ENCODE measurements at places on chromosomes 16 and 17. TPM values are rescaled to one million over a fixed set of nuclear protein-coding genes. Genes with fewer than 3 reads are reported as not detected.
A peak's percentile ranks its signal among the peaks of the same experiment; 100 is the strongest.

DNA sequence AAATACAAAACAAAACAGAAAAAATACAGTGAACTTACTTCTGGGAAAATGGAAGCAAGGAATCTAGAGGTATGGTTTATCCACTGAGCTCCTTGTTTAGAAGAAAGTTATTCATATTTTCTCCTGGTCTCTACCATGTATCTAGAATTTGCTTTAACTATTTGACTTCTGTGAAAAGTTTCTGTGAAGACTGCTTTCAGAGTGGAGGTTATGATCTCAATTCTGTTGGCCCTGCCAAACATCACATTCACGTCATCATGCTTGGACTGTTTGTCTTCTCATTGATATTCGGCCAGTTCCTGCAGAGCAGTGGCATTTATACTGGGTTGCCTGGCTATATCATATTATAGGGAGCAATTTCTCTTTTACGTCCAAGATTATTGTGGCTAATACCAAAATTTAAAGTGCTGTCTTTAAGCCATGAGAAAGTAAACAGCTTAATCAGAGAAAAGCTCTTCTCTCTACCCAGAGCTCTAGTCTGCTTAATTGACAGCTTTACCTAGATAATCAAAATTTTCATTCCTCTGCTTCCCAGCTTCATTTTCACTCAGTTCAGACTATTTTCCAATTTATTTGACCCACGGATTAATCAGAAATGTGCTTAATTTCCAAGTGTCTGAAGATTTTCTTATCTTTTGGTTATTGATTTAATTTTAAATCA, at the start of gene ABCA8:
Gene ABCA8 (minus strand): TSS at position 212 of the 661 bp plus-strand sequence. CDS start 13,358 bp downstream, outside the sequence.
- DNase-seq, result no peak

- DNase-seq, result no peak
Measured at GRCh38 chr16:9976601-9977000, 205.6 kb downstream of the GRIN2A start.

DNA sequence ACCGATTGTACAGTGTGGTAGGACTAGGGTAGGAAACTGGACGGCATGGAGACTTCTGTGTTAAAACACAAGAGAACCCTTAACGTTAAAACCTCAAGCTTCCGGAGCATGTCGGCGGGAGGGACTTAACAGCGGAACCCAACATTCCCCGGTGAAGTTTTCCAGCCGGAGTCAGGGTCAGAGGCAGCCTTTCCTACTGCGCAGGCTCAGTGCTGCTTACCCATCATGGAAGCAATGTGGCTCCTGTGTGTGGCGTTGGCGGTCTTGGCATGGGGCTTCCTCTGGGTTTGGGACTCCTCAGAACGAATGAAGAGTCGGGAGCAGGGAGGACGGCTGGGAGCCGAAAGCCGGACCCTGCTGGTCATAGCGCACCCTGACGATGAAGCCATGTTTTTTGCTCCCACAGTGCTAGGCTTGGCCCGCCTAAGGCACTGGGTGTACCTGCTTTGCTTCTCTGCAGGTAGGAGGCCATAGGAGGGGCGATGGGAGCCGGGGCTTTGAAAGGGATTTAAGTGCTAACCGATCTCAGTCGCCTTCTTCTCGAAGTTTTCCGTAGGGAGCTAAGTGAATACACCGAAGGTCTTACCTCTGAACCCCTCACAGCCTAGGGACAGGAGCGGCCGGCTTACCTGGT, at the start of gene PIGL:
Gene PIGL (plus strand): TSS at position 209 of the 634 bp plus-strand sequence. CDS start 17 bp downstream, at position 226.
- DNase-seq, result peak; percentile 98

GRCh38 chr16:3087243-3088235, 11.6 kb downstream of the ZSCAN10 start:
- peak; percentile 91 for DNase-seq

DNA sequence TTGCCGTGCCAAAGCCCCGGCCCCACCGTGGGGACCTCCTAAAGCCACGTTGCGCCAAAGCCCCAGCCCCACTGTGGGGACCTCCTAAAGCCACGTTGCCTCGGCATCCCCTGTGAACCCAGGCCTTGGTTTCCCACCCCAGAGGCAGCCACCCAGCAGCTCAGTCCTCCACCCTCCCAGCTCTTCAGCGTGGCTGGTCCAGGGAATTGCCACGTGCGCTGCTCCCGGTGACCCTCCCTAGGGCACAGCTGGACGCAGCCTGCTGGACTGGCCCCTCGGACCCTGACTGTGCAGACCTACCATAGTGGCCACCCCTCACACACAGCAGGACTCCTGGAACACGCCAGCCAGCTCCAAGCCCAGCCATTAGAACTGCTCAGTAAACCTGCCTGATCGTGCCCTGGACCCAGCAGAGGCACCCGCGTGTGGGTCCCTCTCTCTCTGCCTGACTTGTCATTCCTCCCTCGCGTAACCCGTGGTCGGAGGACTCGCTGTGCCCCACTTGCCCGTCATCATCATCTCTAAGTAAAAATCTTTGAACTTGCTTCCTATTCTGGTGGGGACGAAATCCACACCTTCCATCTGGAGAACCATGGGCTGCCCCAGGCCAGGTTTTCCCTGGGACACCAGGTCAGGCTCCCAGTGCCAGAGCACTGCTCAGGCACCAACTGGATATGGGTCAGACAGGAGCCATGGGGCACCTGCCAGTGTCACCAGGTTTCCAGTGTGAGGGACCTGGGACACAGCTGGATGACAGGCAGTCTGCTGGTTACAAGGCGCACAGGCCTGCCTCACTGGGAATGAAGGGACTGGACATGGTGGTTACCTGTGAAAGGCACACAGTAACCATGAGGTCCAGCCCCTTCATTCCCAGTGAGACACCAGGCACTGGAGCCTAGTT, 5.6 kb downstream of the CIAO3 start:
- DNase-seq, result no peak

GRCh38 chr17:63854709-63855108, 12.2 kb upstream of the SMARCD2 start:
- DNase-seq, result no peak

DNA sequence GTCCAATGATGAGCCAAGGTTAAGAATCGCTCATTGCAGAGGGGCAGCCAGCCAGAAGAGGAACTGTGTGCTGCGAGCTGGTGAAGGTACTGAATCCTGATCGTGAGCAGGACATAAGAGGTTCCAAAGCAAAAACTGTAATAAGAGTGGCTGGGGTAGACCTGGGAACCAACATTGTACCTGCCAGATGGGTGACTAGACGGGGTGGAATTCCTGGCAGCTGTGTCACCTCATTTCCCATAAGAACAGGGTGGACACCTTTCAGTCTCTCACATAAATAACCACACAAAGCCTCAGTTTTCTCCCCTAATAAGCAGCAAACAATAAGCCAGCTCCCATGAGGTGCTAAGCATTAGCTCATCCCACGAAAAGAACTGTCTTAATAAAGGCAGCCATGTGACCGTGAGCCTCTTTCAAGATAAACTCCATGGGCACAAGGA, 290.3 kb downstream of the SOX9 start:
- no peak for DNase-seq

GRCh38 chr17:47831934-47832327, 461 bp downstream of the LRRC46 start:
- no peak for DNase-seq

GRCh38 chr17:16007439-16007838, 7.8 kb downstream of the TTC19 start:
- no peak for DNase-seq

GRCh38 chr17:13200671-13201070, 182.8 kb upstream of the ELAC2 start:
- no peak for DNase-seq

- DNase-seq, result no peak
Measured at GRCh38 chr16:55285586-55285985, 38.4 kb upstream of the IRX6 start.

GRCh38 chr17:19376811-19377210, 1.5 kb upstream of the MAPK7 start:
- peak; percentile 12 for DNase-seq

DNA sequence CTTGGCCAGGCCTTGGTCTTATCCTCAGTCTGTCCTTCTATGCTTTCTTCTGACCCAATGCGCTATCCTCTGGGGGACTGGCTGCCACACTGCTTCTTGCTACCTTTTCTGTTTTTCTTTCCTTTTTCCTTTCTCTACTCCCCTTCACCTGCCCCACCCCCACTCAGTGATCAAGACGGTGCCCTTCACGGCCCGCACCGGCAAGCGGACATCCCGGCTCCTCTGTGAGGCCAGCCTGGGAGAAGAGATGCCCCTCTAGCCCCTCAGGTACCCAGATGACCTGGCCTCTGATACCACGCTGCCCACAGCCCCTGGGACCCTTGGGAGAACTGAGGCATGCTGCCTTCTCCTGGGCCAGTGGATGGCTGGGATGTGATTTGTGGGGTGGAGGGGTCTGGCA, 15.6 kb downstream of the SPATA32 start:
- DNase-seq, result no peak

DNA sequence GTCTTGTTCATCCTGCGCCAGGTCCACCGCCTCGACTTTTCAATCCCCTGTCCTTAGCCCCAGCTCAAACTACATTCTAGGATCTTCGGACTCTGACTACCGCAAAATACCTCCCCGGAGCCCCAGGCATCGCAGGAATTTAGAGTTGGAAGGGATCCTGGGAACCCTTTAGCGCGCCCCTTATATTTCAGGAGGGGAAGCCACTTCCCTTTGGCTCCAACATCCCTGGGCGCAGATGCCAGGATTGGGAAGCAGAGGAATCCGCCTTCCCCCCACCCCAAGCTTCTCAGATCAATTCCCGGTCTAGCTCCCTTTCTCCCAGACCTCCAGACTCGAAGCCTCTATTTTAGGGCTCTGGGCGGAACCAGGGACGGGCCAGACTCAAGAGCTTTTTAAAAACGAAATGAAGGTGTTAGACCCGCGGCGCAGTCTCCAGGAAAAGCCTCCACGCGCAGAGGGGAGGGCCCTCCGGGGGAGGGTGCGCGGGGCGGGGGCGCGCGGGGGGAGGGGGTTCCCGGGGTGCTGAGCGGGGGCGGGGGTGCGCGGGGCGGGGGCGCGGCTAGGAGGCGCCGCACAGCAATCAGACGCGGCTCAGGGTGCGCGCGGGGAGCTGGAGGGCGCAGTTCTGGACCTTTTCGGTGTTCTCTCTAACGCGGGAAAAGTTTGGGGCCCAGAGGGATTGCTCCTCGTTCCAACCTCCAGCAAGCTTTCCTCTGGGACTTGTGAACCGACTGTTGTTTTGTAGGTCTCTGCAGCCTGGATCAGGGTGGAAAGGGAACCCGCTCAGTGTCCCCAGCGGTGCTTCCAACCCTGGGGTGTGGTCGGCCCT, 1.6 kb downstream of the AHSP start:
- no peak for DNase-seq

GRCh38 chr17:37791447-37792399, 46.9 kb upstream of the HNF1B start:
- peak; percentile 33 for DNase-seq

DNA sequence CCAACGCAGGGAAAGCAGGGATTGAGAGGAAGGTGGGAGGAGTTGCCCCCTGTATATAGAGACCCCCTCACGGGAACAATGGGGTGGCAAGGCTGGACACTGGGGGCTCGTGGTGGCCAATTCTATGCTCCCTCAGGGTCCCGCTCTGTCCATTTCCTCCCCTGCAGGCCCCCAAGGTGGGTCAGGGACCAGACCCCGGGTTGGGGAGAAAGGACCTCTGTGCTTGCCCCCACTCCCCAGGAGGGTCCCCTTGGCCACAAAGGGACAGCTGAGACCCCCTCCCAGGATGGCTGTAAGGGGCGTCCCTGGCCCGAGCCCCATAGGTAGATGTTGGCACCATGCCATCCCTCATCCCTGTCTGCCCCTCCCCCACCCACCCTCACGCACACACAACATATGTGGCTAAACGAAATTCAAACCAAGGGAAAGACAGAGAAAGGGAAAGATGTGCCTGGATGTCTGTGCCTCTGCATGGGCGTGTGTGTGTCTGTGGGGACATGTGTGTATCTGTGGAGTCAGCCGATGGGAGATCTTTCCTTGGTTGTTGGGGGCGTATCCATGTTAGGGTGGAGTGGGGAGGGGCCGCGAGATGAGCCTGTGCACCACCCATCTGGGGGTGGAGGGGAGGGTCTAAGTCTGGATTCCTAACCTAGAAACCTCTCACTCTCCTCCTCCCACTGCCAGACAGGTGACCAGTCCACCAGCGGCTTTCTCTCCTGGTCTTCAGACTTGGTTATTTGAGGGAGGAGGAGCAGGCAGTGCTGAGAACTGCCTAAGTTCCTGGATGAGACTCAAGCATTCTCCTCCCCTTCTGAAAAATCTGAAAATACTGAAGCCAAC, 642 bp upstream of the NEUROD2 start:
- no peak for DNase-seq

DNA sequence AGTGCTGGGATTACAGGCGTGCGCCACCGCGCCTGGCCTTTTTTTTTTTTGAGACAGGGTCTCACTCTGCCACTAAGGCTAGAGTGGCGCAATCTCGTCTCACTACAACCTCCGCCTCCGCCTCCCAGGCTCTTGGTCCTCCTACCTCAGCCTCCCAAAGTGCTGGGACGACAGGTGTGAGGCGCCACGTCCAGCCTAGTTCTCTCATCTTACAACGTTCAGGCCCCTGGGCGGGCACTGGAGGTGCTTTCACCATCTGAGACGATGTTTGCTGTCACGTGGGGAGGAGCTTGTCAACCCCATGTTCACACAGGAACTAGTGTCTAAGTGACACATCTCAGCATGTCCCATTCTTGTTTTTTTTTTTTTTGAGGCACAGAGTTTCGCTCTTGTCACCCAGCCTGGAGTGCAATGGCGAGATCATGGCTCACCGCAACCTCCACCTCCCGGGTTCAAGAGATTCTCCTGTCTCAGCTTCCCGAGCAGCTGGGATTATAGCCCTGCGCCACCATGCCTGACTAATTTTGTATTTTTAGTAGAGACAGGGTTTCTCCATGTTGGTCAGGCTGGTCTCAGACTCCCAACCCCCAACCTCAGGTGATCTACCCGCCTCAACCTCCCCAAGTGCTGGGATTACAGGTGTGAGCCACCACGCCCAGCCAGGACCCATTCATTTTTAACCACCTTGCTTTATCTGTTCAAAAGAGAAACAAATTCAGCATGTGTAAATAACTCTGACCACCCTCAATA, 5.2 kb upstream of the FANCA start:
- DNase-seq, result no peak

- DNase-seq, result no peak
Measured at GRCh38 chr16:57970970-57971369, at the start of gene CNGB1. TSS of gene CNGB1 (minus strand) at chr16:57971128. CDS start at chr16:57967286, 3,842 bp downstream.

GRCh38 chr16:12618515-12618914, 185.2 kb downstream of the CPPED1 start:
- DNase-seq, result no peak

- no peak for DNase-seq
Measured at GRCh38 chr17:15255713-15256454, 9.2 kb downstream of the PMP22 start.

- DNase-seq, result peak; percentile 56
Measured at GRCh38 chr17:35345926-35346771, 27.3 kb downstream of the SLFN11 start.

Gene CCDC200
- 0.14 TPM for total RNA-seq

Gene CWC25
- total RNA-seq, result 13.1 TPM

Gene ZMYND15
- 0.05 TPM for total RNA-seq

Gene CRISPLD2
- 1.0 TPM for total RNA-seq

Gene HLF
- total RNA-seq, result not detected

Gene ERBB2
- 4.4 TPM for total RNA-seq

Gene TBC1D3I
- 0.05 TPM for total RNA-seq

Gene ANKS4B
- not detected for total RNA-seq

Gene INTS2
- total RNA-seq, result 22.9 TPM

Data from dermis blood vessel endothelial cell (primary cell).